ENCODE measurements at places on chromosomes 3 and 15.
A peak's percentile ranks its signal among the peaks of the same experiment; 100 is the strongest.

GRCh38 chr15:28985691-28986090 lies 99.9 kb downstream of the APBA2 start:
- DNase-seq = no peak

DNA sequence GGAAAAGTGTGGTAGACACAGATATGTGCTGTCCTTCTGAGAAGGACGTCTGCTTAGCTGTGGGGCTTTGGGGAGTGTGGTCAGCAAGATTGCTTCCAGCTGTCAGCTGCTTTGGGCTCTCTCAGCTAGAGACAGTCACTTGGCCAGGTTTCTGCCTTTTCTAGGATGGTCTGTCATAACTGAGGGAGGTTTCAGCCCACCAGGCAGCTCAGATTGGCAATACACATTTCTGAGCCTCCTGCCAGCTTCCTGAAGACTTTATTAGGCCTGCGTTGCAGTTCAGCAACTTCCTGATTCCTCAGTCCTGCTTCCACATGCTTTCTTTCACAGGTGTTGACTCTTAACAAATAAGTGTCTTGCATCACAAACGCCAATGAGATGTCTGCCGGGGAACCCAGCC lies 286.5 kb downstream of the SQOR start:
- DNase-seq = no peak

DNA sequence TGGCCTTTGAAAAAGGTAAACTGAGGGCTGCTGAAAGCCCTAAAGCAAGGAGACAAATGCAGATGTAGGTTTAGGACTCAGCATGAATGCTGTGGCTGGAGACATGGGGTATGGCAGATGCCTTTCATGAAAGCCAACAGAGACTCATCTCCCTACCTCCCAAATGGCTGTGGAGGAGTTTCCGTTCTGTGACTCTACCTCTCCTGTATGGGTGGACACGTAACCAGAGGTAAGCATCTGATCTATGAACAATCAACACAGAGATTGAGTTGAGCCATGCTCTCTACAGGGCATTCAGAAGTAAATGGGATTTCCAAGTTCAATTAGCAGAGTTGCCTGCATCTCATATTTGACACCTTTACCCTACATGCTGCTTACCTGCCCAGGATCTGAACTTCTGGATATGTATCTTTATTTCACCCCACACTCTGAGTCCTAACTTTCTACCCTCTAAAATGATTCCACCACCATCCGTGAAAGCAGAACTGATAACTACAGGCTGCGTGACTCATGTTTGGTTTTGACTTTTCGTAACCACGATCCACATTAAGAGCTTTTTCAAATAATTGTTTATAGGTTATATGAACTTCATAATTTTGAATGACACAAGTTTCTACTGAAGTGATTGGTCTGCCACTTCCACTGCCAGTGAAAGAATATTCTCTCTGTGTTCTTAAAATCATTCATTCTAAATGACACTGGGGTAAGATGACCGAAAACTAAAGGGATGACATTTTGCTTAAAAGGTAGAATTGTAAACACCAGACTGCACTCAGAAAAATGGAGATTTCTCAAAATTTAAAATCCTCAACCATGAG lies 1058.7 kb downstream of the FHIT start:
- no peak for DNase-seq

- DNase-seq = no peak
Observed at GRCh38 chr3:183537295-183537730, 18.2 kb downstream of the KLHL6 start.

DNA sequence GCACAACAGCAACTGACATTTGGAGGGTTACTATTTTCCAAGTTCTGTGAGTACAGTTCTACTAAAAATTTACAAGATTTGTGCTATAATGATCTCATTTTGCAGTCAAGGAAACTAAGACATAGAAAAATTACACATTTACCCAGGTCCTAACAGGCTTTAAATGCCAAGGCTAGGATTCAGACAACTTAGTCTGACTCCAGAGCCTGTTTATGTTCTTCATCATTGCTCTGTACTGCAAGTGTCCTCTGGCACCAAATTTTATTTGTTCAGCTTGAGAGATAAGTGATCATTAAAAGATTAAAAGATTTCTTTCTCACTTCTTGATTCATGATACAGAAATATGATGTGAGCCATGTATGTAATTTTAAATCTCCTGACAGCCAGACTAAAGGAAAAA lies 290.8 kb downstream of the UBE2E2 start:
- no peak for DNase-seq

DNA sequence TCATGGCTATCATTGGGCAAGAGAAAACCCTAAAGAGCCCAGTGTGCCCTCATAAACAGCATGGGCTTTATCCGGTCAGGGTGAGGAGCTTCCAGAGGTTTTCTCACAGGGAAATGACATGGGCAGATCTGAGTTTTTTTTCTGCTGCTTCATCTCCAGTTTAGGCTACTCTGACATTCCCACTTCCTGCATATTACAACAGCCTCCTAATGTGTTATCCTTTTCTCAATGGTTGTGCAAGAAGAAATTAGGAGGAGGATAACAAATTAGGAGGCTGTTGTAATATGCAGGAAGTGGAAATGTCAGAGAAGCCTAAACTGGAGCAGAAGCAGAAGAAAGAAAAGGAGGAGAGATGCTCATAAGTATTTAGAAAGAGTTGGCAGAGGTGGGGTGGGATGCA lies 175.6 kb downstream of the MTHFS start:
- no peak for DNase-seq

- no peak for DNase-seq
Observed at GRCh38 chr3:57903124-57903890, 104.9 kb upstream of the FLNB start.

GRCh38 chr3:179943117-179943880 lies 93.4 kb downstream of the PEX5L start:
- DNase-seq = no peak

GRCh38 chr15:52246686-52247431 lies 48.7 kb downstream of the MYO5C start:
- no peak for DNase-seq

GRCh38 chr3:174863488-174863887 lies 4.4 kb downstream of the NAALADL2 start:
- DNase-seq = no peak

GRCh38 chr3:62109534-62109933 lies 263.8 kb downstream of the FEZF2 start:
- no peak for DNase-seq

DNA sequence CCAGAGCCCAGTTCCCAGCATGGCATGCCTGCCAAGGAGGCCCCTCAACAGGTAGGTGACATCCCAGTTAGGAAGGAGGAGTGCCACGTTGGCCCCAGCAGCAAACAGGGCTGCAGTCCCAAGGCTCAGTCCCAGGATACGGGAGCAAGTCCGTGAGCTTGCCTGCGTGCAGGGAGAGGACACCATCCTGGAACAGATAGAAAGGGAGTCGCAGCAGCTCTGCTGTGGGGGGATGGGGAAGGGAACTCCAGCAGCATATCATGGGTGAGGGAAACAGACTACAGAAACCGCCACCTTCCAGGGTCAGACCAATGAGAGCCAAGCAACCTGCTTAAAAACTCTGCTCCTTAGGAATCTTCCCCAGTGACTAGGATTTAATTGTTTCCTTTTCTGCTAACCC lies 9.4 kb upstream of the DYNLT2B start:
- DNase-seq = no peak

- DNase-seq = no peak
Observed at GRCh38 chr3:62586356-62586755, 213.0 kb upstream of the FEZF2 start.

GRCh38 chr15:52295421-52296001 lies at the start of gene MYO5C:
MYO5C (minus strand) TSS chr15:52295804; CDS start chr15:52295636, 168 bp downstream.
- DNase-seq = no peak

GRCh38 chr3:47536221-47536891 lies 22.8 kb upstream of the ELP6 start:
- DNase-seq = no peak

- DNase-seq = no peak
Observed at GRCh38 chr3:36635731-36636130, 128.6 kb downstream of the DCLK3 start.

DNA sequence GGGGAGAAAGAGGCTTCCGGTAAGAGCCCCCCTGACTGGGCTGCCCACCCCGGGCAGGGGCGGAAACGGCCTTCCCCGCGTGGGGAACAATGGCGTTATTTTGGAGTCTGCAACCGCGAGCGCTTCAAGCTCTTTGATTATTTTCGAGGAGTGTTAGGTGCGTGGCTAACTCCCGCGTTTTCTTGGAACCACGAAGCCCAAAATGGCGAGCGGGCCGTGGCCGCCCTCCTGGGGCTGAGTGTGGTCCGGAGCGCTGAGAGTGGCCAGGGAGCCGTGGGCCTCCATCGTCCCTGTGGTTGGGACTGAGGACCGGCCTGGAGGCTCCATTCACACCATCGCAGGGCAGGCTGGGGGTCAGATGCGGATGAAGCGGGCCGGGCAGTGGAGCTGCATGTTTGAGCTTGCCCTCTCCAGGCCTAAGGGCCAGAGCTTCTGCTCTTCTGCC lies 44.6 kb upstream of the POLG start:
- no peak for DNase-seq

DNA sequence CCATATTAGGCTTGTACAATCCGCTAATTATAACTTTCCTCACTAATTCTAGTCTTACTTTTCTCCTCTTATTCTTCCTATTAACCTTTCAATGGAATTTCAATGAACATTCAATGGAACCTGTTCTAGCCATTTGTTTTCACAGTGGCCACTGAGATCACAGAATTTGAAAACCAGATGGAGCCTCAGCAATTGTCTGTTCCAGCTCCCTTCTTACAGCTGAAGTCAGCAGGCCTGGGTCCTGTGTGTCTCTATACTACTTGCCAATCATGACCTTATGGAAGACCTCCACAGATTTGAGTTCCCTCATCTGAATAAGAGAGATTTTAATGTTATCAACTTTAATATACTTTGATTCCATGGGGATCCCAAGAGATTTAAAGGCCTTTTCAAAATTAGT lies 36.6 kb downstream of the TJP1 start:
- DNase-seq = no peak

- no peak for DNase-seq
Observed at GRCh38 chr3:5583920-5584319, 396.4 kb downstream of the EDEM1 start.

DNA sequence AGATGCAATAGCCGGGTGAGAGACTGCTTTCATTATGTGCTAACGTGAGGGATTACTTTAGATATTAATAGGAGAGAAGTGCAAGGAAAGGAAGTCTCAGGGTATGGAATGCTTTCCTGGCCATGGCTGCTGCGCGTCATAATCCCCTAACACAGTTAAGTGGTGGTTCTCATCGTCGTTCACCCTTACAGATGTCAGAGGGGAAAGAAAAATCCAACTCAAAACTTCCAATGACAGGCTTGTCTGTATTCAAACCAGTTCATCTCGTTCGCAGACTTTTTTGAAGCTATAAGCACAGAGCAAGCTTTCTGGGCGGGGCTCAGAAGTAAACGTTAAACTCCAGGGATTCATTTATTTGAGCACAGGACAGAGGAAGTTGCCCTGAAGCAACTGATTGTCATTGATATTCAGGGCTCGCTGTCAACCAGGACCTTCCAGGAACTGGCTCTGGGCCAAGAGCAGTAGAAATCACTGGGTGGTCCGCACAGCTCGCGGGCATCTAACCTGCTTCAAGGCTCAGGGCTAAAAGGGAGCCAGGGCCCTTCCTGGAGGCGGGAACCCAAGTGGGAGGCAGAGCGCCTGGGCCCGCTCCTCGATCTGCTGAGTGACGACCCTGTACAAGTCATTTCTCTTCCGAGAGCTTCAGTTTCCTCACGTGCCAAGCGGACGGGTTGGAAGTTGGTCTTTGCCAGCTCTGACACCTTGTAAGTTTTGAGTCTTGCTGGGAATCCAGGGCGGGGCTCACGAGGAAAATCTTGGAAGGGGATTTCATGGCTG lies 1.1 kb upstream of the LPP start:
- DNase-seq = no peak

DNA sequence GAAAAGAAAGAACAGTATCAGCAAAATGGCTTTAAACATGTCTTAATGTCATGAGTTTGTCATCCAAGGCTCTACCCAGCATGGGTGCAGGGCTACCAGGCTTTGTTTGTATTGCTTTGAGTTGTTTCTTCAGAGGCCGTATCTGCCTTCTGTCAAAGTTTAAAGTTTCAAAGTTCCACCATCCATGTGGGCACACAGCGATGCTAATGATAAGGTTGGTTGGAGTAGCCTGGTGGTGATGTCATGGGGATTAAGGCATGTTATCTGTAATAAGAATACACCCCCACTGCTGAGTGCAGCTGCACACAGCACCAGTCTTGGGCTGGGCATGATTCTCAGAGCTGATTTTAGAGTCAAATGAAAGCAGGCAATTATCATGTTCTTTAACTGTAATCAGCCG lies 72.0 kb upstream of the LRTM1 start:
- DNase-seq = no peak

- DNase-seq = no peak
Observed at GRCh38 chr3:126816298-126816697, 112.3 kb downstream of the CHCHD6 start.

DNA sequence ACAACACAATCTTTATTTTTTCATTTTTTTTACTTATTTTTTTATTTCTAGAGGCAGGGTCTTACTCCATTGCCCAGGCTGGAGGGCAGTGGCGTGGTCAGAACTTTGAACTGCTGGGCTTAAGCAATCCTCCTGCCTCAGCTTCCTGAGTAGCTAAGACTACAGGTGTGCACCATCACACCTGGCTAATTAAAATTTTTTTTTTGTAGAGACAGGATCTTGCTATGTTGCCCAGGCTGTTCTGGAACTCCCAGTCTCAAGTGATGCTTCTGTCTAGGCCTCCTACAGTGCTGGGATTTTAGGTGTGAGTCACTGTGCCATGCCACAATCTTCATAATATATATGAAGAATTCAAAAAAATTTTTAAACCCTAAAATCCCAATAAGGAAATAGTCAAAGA lies 20.8 kb downstream of the HSPBAP1 start:
- no peak for DNase-seq

DNA sequence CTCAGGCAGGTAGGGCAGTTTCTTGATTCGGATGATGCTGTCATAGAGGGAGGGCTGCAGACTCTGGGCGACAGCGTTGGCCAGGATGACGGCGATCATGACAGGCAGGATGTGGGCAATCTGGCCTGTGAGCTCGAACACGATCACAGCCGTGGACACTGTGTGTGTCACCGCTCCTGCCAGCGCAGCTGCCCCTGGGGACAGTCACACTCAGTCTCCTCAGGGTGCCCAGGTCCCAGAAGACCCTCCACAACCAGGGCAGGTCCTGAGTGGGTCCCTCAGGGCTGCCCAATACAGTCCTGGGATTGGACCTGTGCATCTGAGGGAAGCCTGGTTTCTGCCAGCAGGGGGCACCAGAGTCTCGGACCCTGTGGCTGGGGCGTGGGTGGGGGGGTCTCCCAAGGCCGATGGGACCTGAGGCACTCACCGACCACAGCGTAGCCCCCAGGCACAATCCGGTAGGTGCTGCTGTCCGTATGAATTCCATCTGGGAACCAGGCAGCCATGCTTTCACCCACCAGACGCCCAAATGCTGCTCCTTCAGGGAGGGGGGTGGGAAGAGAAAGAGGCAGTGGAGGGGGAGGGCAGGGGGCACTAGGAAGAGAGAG lies 7.2 kb downstream of the CLCN2 start:
- DNase-seq = peak; percentile 63

DNA sequence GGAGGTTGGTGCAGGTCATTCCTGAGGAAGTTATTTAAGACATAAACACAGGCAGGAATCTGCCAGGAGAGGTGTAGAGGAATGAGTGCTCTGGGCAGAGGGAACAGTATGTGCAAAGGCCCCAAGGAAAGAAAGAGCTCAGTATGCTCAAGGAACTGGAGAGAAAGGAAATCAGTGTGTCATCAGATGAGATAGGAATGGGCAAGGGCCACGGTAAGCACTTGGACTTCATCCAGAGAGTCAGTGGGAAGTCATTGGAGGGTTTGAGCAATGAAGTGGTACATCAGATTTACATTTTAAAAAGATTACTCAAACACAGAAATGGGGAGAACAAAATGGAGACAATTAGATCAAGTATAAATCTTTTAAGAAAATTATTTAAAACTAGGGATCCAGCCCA lies 272.2 kb downstream of the ADAMTSL3 start:
- no peak for DNase-seq

Data from activated CD4-positive, alpha-beta T cell treated with anti-CD3 and anti-CD28 coated beads for 24 hours (primary cell).